ENCODE measurements at places on chromosomes 16 and 17.

DNA sequence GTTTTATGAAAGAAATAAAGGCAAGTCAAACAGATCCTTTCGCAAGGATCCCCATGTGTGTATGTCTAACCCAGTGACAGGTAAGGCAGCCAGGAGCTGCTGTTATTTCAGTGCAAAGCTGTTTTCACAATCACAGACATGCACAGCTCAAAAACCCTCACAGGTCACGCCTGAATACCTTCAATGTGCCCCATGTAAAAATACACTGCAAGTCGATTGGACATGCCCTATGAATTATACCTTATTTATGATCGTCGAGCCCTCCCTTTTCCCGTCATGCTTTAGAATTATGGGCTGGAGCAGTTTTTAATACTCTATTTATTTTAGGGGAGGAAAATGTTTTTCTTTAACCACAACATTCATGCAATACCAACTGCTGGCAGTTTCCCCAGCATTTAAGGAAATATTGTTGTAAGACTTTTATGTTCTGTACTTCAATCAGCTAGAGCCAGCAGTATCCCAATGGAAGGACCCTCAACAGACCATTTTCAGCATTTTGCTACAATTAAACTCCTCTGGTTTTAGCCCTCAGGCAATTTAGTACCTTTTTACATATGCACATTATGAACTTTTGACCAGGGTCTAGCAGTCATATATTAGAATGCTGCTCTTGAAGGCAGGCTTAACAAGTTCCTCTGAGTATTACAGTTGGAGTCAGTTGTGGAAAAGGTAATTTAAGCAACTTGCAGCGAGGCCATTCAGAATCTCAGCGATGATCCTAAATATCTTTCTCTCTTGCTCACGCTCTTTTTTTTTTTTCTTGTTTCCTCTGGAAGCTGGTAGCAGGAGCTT, 362.2 kb downstream of the WWOX start:
- DNase-seq, result no peak

DNA sequence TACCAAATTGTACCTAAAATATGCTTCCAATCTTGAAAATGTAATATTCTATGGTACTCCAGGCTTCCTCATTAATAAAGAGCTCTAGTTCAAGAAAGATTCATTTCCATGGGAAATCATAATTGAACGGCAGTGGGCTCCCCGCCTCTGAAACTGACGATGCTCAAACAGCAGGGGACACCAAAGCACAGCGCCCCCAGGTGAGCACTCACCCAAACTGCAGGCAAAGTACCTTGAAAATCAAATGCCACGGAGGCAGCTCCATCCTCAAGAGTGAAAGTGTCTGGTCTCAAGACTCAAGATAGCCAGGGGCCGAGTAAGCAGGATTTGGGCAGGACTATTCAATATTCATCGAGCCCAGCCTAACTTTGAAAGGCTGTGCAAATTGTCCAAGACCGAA, 217.4 kb upstream of the TNRC6C start:
- peak; percentile 21 for DNase-seq

DNA sequence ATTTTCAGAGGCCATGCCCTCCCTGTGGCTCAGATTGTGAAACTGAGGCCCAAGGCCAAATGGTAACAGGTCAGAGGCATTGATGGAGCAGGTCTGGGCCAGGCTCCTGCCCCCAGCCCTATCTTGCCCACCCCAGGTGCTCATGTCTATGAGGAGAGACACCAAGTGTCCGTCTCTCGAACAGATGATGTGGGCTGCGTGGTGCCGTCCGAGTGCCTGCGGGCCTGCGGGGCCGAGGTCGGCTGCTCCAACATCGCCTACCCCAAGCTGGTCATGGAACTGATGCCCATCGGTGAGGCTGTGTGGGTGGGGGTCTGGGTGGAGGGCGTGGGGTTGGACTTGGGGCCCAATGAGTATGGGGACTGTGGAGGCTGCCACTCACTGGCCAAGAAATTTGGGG, 8.7 kb upstream of the FAM83G start:
- no peak for DNase-seq

GRCh38 chr17:29613352-29613837, 9.3 kb downstream of the CORO6 start:
- peak; percentile 99 for DNase-seq

DNA sequence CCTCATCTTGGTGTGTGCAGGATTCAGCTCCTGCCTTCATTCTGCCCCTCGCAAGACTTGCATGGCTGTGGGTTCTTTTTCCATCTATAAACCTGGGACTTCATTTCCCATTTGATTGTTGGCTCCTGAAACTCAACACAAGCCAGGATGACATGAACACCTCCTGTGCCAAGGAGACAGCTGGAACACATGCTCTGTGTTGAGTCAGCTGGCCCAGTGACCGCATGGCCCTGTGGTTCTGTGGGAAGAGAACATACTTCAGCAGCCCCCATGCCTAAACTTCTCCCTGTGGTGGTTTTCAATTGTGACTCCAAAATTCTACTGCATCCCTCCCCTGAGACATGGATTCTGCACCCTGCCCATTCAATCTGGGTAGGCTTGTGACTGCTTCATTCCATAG, 57.9 kb upstream of the FOXF1 start:
- DNase-seq, result no peak

GRCh38 chr17:8732406-8733085, 12.1 kb downstream of the CCDC42 start:
- DNase-seq, result no peak

- peak; percentile 64 for DNase-seq
Measured at GRCh38 chr17:48589831-48590606, at the start of gene HOXB3. TSS of gene HOXB3 (minus strand) at chr17:48590241. CDS start at chr17:48552474, 37,767 bp downstream.

GRCh38 chr17:332558-333322, 19.9 kb downstream of the RPH3AL start:
- DNase-seq, result peak; percentile 77

GRCh38 chr16:54373534-54374520, 87.2 kb upstream of the IRX3 start:
- no peak for DNase-seq

GRCh38 chr16:5031601-5032000, 2.1 kb downstream of the NAGPA start:
- DNase-seq, result no peak

DNA sequence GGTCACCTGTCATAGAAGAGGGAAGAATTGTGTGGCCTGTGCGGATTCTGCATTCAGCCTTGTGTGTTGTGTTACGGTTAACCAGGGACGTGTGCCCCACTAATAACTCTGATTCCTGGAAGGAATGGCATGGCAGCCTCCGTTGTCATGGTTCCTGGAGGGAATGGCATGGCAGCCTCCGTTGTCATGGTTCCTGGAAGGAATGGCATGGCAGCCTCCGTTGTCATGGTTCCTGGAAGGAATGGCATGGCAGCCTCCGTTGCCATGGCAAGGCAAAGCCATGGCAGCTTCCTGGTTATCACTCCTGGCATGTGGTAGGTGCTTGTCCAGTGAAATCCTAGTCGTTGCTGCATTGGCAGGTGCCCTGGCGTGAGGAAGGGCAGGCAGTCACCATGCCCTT, 8.9 kb downstream of the SPG7 start:
- DNase-seq, result no peak

- DNase-seq, result peak; percentile 59
Measured at GRCh38 chr16:57623251-57624043, 5.0 kb upstream of the ADGRG1 start.

GRCh38 chr16:70711211-70712031, 25.6 kb upstream of the MTSS2 start:
- DNase-seq, result no peak
